ENCODE measurements at places on chromosomes 11 and 22. TPM values are rescaled to one million over a fixed set of nuclear protein-coding genes. Genes with fewer than 3 reads are reported as not detected.

GRCh38 chr11:72069787-72070251 lies 10.5 kb downstream of the NUMA1 start:
- no peak for DNase-seq

PGM2L1 gene
- total RNA-seq = 14.1 TPM

DNA sequence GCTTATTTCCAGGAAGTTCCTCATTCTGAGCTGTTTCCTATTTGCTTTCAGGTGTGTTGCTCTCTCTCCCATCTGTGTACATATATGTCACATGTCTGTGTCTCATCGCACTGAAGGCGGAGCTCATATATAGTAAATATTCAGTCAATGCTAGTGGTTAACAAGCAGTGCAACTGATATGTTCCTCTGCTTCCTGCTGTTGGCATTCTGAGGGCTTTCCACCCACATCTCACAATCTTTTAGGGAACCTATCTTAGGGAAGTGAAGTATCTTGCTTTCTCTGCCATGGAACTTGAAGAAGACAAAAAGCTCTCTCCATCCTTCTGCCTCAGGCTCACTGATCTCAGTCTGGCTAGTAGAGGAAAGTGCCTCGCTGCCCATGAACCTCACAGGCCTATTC lies 139.8 kb downstream of the TTC17 start:
- no peak for DNase-seq

- DNase-seq = no peak
These were observed 6.2 kb upstream of the MPEG1 start for GRCh38 chr11:59218893-59219292.

- no peak for DNase-seq
These were observed 21.1 kb downstream of the C11orf87 start for GRCh38 chr11:109443052-109443451.

- no peak for DNase-seq
These were observed 191.5 kb downstream of the BRD1 start for GRCh38 chr22:49636214-49636613.

- no peak for DNase-seq
These were observed 537.0 kb downstream of the NTM start for GRCh38 chr11:131907371-131907770.

UPB1 gene
- total RNA-seq = 0.90 TPM

- no peak for DNase-seq
These were observed 81.3 kb upstream of the BLID start for GRCh38 chr11:122197066-122197987.

KIAA0930 gene
- 22.9 TPM for total RNA-seq

DNA sequence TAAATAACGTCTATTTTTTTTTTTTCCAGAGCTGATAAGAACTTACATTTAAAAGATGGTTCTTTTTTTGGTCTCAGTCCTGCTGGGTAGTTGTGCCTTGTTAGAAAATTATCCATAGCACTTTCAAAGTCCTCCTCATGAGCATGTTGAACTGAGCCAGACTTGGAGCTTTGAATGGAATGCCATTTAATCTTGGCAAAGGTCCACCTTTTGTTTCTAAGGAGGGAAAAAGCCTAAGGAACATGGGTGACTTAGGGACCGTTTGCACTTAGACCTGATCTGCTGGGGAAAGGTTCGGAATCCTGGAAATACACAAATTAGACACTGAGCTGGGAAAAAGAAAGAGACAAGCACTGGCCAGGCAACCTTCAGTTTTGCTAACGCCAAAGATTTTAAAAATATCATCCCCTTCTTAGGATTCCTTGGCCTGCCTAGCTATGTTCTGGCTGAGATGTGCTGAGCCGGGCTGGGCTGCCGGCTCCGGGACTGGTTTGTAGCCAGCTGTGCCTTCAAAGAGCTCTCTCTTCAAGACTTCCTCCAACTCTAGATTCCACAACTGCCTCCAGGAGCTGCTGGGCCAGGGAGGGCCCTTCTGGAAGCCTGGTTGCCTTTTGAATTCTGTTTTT lies 67.4 kb downstream of the ENDOD1 start:
- DNase-seq = no peak

DNA sequence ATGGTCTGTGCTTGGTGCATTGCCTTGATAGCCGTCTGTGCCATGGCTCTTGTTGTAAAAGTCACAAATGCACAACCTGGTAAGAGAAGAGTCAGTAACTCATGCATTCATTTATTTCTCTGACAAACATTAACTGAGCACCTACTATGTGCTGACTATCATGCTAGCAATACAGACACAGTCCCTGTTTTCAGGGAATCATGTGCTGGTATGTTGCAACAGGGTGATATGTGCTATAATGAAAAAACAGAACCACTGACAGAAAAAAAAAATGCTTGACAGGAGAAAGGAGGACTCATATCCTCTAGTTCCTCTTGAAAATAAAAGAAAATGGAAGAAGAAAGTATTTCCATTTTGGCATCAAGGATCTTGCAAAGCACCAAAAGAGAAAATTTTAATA lies 34.5 kb upstream of the RAPSN start:
- no peak for DNase-seq

DNA sequence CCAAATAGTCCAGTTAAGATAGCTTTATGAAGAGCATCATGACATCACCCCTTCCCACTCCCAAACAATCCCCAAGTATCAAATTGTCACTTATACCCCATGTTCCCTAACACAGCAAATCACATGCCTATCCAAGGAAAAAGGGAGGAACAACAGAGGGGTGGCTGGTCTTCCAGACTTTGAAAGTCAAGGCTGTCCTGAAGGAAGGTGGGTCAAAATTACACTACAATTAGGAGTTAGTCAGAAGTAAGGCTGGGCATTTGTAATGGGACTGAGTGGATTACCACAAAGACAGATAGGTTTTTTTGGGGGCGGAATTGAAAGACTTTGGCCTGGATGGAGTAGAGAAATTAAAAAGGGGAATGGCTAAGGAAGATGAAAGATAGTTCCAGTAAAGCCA lies 5.9 kb downstream of the PRAME start:
- no peak for DNase-seq

DNA sequence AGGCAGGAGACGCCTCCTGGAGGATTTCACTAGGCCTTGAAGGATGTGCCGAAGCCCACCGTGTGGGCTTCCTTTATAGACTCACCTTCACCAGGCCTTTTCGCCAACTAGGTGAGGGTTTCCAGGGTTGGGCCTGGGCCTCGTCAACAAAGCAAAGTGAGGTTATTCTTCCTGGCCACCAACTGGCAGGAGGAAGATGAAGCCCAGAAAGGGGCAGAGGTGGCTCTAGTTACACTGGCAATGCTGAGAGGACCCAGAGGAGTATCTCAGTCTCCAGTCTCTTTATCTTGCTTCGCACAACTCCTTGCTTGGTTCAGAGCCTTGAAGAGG lies 404 bp upstream of the RELT start:
- DNase-seq = no peak

DNA sequence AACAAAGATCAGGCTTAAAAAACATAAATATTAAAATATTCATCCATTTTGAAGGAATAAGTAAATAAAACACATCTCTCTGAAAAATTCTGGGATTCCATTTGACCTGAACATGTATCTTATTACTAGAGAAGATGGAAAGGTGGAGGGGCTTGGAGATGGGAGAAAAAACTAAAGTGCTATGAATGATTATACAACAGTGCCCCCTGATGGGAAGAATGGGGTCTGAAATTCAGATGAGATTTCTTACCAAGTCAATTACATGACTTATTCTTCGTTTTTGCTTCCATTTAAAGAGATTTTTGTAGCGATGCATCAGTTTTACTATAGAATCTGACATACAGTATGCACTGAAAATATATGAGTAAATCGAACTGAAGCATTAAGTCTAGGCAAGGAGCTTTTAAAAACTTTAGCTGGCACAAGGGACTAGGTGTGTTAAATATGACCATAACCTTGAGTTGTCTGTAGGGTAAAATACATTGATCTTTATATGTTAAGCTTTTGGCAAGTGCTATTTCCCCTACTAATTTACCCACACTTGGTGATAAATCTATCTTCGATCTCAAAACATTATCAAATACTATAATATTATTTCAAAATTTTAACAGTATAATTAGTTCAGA lies 718.8 kb downstream of the CNTN5 start:
- DNase-seq = peak; percentile 6

Measured in urinary bladder (tissue), 4 donors.